CD14-positive monocyte (primary cell): ENCODE measurements at places on chromosomes 3 and 15.

- no peak for DNase-seq
These were observed 15.8 kb upstream of the CYP11A1 start for GRCh38 chr15:74383286-74383685.

DNA sequence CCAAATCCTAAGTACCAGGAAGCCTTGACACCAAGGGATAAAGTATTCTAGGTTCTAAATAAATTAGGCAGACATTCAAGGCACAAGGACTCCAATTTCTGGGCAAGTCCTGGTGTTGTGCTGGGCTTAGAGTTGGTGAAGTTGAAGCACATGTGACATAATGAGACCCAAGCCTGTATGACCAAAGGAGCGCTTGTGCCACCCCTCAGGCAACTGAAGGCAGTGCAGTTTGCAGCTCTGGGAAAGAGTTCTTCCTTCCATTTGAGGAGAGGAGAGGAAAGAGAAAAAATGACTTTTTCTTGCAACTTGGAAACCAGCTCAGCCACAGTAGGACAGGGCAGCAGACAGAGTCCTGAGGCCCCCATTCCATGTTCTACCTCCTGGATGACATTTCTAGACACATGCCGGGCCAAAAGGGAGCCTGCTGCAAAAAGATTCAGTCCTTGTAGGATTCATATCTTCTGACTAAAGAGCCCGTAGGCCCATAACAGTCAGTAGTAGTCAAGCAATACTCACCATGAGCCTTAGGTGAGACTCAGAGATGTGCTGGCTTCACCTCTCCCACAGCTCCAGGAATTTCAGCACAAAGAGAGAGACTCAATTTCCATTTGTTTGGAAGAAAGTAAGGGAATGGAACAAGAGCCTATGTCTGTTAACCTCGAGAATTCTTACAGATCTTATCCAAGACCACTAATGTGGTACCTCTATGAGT lies 588.8 kb upstream of the BCHE start:
- DNase-seq = no peak

DNA sequence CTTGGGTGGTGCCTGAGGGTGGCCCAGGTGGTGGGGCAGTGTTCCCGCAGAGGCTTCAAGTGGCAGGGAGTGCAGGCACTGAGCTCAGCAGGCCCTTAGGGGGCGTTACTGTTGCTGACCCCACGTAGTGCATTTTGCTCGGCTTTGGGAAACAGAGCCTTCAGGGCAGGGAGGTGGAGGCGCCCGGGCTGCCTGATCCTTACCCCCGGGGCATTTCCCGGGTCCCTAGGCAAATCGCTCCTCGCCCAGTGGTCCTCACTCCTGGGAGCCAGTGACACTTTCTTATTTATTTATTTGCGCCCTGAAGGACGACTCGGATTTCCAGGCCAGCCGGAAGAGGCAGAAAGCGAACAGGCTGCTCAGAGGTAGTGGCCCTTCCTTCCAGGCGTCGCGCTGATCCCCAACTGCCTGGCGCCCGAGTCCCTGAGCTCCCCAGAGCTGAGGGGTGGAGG lies 10.1 kb upstream of the FOXB1 start:
- DNase-seq = no peak

- peak; percentile 7 for DNase-seq
These were observed 84.0 kb upstream of the SKOR1 start for GRCh38 chr15:67741308-67741707.

DNA sequence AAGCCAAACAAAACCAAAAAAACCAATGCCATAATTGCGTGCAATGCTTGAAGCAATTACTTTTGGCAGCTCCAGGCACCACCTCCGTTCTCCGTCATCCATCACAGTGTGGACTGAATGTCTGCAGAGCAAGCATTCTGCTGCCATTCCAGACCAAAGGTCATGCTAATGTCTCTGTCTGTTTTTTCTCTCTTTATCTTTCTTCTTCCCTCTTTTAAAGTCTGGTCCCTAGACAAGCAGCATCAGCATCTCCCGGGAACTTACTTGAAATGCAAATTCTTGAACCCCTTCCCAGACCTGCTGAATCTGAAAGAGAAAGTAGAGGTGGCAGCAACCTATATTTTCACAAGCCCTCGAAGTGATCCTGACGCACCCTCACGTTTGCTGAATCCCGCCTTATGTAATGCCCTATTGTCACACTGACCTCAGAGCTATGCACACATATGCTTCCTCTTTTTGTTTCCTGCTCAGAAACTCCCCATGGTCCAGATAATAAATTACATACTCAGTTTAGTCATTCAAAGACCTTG lies 297.3 kb upstream of the PROK2 start:
- DNase-seq = peak; percentile 97

- DNase-seq = no peak
These were observed 51.5 kb downstream of the SST start for GRCh38 chr3:187618722-187619121.

DNA sequence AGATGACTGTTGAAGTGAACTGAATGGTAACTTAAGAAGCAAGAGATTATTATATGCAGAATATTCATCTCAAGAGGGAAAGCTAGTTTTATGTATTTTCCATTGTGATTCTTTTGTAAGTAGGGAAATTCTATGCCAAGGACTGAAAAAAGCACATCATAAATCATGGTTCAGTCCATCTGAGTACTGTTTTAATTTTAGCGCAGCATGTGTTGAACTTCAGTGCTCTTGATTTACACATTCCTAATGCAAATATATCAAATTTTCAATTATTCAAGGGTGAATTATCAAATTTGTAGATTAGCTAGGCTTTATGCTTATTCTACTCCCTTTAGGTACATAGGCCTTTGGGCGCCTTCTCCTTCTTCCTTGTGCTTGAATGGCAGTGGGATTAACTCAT lies 50.3 kb upstream of the TCF12 start:
- no peak for DNase-seq

GRCh38 chr3:5768281-5768945 lies 580.9 kb downstream of the EDEM1 start:
- DNase-seq = no peak

GRCh38 chr15:80958818-80959495 lies 30.7 kb downstream of the MESD start:
- DNase-seq = no peak

GRCh38 chr15:101049282-101049681 lies 130.1 kb downstream of the LRRK1 start:
- DNase-seq = no peak

DNA sequence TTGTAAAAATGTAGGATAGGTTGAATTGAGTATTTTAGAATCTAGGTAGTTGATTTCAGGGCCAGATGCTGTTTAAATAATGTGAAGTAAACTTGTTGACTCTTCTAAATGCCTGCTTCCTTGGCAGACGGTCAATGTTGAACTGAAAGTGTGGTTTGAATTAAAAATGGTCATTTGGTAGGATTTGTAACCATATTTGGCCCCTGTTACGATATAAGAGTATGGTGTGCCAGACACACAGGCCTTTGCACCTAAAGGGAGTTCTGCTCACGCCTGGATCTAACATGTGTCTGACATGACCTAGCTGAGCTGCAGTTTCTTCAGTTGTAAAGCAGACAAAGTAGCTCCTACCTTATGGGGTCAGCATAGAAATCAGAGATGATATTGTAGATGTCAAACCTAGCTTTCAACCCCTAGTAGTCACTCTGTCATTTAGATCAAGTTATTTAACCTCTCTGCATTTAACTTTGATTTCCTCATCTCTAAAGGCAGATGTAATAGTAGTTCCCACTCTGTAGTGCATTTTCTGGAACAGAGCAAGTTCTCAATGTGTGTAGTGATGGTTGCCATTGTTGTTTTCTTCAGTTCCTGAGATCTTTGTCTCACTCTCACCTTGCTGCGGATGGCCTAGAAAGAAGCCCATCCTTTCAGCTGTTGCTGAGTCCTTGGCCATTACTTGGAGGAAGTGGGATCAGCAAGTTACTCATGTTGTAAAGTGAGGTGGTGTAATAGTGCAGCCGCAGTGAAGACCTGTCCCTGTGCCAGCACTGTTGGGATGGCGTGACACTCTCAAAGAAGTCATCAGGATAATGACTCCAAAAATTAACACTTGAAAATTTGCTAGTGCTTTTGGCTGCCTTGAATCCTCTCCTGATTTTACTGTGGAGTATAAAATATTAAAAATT lies 90.2 kb downstream of the GHSR start:
- peak; percentile 27 for DNase-seq

GRCh38 chr3:14175383-14176037 lies 2.9 kb downstream of the XPC start:
- DNase-seq = no peak

DNA sequence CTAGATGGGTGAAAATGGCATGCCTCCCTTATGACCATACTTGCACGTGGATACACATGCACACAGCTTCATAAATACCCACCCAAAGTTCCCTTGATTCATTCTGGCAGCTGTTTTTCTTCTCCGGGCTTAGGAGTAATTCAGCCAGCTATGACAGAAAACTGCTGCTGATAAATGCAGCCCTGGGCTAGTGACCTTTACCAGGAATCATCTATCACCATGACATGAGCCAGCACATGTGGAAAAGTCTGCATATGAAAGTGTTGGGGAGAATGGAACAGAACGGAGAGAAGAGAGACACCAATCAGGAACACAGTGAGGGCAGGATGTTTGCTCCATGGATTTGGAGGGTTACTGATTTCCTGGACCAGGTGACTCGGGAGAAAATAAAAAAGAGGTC lies 706.3 kb downstream of the PDCD6IP start:
- DNase-seq = no peak

DNA sequence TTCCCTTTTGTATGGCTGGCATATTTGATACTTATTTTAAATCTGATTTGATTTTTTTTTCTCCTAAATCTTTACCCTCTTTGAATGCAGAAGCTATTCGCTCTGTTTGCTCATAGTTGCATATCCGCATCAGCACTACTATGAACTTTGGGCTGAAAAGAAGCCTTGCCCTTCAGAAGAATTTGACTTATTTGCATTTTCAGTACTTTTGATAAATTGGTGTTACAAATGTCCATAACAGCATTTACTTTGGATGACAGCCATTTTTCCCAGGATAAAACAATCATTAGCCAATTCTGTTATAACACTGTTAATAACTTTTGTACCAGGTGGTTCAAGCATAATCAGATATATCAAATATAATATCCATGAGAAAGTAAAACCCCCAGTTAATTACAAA lies 129.5 kb downstream of the PLCL2 start:
- no peak for DNase-seq

GRCh38 chr3:150061288-150062024 lies 90.8 kb upstream of the PFN2 start:
- DNase-seq = no peak

DNA sequence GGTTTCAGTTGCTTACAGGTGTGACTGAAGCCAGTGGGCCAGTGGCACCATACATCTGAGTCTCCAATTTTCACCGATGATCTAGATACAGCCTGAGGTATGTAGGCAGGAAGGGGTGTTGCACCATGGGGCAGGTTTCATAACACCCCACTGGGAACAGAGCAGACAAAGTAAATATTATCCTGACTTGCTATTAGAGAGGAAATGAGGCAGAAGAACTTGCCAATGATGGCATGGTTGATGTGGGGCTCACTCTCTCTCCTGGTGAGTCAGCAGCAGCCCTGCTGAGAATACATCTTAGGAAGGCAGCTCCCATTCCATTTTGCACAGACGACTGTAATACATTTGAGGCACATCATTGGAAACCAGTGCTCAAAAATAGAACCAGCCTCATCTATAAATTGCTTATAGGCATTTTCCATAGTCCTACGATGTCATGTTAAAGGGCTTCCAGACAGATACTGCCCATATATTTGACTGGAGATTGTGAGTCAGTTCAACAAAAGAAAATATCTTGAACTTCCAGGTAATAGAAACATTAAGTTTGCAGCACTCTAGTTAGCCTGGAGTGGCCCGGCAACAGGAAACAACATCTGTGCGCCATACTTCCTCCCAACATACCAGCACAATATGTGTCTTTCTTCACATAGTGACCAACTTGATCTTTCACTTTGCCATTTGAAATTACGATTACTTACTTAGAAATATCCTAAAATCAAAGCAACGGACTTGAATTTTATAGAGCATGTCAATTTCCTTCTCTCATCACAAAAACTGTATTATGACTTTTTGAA lies 175.5 kb downstream of the NECTIN3 start:
- DNase-seq = no peak

GRCh38 chr3:54530091-54530490 lies 397.8 kb downstream of the LRTM1 start:
- no peak for DNase-seq

GRCh38 chr15:90001062-90001682 lies at the start of gene ZNF710:
ZNF710 (plus strand) TSS chr15:90001324; CDS start chr15:90067138, 65,814 bp downstream.
- no peak for DNase-seq

DNA sequence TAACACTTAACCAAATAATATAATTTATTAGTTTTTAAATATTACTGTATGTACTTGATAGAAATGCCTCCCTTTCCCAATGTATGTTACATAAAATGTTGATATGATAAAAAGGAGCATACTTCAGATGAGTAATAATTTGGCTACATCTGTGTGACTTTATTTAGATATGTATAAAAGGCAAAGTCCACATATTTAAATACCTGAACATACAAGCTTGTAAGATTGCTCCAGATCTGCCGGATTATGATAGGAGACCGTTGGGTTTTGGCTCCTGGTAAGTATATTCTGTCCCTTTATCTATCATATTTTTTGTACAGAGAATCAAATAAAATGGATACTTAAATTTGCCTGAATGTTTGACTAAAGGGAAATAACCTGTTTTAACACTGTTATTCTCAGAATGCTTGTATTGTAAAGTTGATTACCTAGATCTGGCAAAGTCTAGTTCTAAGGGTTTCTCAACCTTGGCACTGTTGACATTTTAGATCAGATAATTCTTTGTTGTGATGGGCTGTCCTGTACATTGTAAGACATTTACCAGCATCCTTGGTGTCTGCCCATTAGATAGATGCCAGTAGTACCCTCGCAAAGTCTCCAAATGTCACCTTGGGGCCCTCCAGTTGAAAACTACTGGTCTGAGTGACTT lies 38.5 kb downstream of the LRCH3 start:
- DNase-seq = no peak

GRCh38 chr3:33991673-33992072 lies 193.2 kb downstream of the PDCD6IP start:
- DNase-seq = no peak

DNA sequence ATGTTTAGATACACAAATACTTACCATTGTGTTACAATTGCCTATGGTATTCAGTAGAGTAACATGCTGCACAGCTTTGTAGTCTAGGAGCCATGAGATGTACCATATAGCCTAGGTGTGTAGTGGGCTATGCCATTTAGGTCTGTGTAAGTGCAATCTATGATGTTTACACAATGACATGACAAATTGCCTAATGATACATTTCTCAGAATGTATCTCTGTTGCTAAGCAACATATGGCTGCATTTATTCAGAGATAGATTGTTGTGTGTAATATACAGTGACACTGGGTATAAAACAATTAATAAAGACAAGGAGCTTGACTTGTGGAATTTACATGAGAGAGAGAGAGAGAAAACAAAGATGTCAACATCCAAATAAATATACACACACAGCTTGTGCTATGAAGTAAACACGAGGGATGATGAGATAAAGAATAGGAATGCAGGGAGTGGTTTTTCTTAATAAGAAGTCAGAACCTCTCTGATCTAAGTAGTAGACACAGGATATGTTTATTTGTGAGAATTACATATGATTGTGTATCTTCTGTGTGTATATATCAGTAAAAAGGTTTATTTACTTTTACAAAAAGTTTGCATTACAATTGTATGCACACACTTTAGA lies 110.0 kb downstream of the KCNAB1 start:
- no peak for DNase-seq
